ENCODE measurements at places on chromosomes 1 and 21. TPM values are rescaled to one million over a fixed set of nuclear protein-coding genes. Genes with fewer than 3 reads are reported as not detected.

Gene GNAT2
- not detected for total RNA-seq

Gene AUNIP
- 5.9 TPM for total RNA-seq

Gene LCE2A
- total RNA-seq = not detected

Gene CADM3
- 7.1 TPM for total RNA-seq

Gene TMCC2
- total RNA-seq = 5.0 TPM

Gene CD84
- not detected for total RNA-seq

Gene GUCA2A
- total RNA-seq = not detected

Gene OR2T35
- total RNA-seq = not detected

Gene SH2D1B
- not detected for total RNA-seq

DNA sequence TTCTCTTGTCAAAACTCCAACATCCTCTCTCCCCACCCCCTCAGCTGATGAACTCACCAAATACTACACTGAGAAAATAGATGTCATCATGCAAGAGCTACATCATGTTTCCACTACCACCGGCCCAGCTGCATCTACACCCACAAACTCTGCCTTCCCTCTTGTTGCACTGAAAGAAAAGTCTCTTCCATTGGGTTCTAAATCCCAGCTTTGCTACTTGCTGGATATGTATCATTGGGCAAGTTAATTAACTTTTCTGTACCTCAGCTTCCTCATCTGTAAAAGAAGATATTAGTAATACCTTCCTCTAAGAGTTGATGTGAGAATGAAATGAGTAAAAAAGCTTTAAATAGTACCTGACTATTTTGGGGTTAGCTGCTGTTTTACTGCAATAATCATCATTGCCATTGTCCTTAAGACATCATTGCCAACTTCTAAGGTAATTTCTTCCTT is 108.6 kb downstream of the OLFML2B start:
- no peaks in the 10 kb centered on the region for H3K36me3 ChIP-seq
- H3K27ac ChIP-seq = no peak overlapping the region
- H3K4me1 ChIP-seq = no peaks in the 10 kb centered on the region

- no peaks in the 10 kb centered on the region for H3K4me1 ChIP-seq
- H3K27me3 ChIP-seq = no peaks in the 10 kb centered on the region
- H3K4me3 ChIP-seq = no peak overlapping the region
- H3K36me3 ChIP-seq = peaks cover 5% of the 10 kb centered on the region
These were observed 184.6 kb downstream of the SDCCAG8 start for GRCh38 chr1:243440406-243440805.

GRCh38 chr1:160078512-160079195 is 2.7 kb upstream of the KCNJ9 start:
- no peak overlapping the region for H3K27ac ChIP-seq
- H3K27me3 ChIP-seq = peaks cover 77% of the 10 kb centered on the region
- H3K36me3 ChIP-seq = no peaks in the 10 kb centered on the region
- no peak for DNase-seq
- no peak overlapping the region for H3K4me3 ChIP-seq

DNA sequence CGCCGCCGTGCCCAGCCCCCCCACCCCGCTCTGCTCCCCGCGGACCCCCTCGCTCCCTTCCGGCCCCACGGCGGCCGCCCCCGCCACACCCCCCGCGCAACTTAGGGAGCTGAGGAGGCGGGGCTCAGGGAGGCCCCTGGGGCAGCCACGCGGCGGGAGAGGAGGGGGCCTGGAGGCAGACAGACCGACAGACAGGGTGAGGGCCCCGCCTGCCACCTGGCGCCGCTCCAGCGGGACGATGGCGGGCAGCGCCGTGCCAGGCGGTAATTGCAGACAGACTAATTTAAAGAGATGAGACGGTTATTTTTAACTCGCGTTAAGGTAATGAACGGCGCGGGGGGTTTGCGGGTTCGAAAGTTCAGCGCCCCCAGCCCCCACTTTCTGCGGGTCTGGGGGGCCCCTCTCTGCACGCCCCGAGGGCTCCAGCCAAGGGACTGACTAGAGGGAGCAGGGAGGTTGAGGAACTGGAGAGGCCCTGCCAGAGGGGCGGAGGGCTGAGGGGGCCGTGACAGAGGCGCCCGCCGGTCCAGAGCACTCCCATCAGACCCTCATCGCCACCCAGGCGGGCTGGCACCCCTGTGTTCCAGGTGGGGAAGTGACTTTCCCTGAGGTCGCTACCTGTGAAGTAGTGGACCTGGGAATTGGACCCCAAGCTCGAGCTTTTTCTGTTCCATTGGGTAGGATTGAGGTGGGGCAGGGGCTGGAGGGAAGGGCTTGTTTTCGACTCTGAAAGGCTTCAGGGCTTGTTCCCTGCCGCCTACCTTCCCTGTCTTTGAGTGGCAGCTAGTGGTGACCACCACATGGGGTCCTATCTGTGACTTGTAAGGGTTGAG is 5.4 kb downstream of the FOXO6 start:
- no peak overlapping the region for H3K27ac ChIP-seq
- peaks cover 17% of the 10 kb centered on the region for H3K4me1 ChIP-seq
- peak overlapping the region; percentile 44 for H3K4me3 ChIP-seq

DNA sequence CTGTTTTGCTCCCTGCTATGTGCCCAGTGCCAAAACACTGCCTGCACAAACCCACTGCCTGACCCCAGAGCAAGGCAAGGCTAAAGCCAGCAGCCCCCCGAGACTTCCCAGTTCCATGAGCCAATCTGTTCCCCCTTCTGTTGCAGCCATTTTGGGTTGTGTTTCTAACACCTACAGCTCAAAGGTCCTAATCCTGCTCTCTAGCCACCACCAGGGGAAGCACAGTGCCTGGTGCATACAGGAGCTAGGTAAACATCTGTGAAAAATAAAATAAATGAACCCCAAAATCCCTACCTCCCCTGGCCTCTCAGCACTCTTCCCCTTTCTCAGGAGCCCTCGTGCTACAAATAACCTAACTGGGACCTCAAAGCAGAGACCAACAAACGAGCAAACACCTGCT is 190.2 kb downstream of the MATN1 start:
- no peaks in the 10 kb centered on the region for H3K27me3 ChIP-seq
- no peaks in the 10 kb centered on the region for H3K4me1 ChIP-seq
- no peak overlapping the region for H3K27ac ChIP-seq
- H3K4me3 ChIP-seq = no peak overlapping the region
- DNase-seq = no peak

- DNase-seq = no peak
- no peak overlapping the region for H3K4me3 ChIP-seq
- no peaks in the 10 kb centered on the region for H3K27me3 ChIP-seq
- no peaks in the 10 kb centered on the region for H3K4me1 ChIP-seq
- H3K27ac ChIP-seq = no peak overlapping the region
- H3K36me3 ChIP-seq = no peaks in the 10 kb centered on the region
These were observed 9.5 kb downstream of the GPSM2 start for GRCh38 chr1:108886292-108886691.

DNA sequence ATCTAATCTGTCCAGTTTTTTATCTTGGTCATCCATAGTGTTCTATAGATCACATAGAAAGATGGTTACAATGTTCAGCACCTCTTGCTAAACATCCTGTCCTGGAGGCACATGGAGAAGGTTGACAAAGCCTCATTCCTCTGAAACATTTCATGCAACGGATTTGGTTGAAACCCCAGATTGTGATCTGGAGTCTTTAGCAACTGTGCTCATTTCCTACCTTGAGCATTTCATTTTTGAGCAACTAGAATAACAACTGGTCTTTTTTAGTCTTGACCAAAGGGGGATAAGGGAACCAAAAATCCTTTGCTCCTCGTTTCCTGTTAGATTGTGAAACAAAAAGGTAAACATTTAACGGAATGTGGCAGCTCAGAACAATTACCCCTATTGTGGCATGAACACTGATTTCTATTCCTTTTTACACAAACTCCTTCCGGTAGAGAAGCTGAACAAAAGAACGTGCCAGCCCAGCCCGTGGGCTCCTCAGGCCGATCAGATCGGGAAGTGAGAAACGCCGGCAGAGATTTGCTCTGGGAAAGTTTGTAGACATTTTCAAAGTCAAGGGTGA is 94.7 kb upstream of the ERRFI1 start:
- H3K27ac ChIP-seq = peak overlapping the region; percentile 98
- H3K4me3 ChIP-seq = no peak overlapping the region
- H3K4me1 ChIP-seq = peaks cover 43% of the 10 kb centered on the region
- H3K36me3 ChIP-seq = peaks cover 10% of the 10 kb centered on the region
- no peaks in the 10 kb centered on the region for H3K27me3 ChIP-seq

DNA sequence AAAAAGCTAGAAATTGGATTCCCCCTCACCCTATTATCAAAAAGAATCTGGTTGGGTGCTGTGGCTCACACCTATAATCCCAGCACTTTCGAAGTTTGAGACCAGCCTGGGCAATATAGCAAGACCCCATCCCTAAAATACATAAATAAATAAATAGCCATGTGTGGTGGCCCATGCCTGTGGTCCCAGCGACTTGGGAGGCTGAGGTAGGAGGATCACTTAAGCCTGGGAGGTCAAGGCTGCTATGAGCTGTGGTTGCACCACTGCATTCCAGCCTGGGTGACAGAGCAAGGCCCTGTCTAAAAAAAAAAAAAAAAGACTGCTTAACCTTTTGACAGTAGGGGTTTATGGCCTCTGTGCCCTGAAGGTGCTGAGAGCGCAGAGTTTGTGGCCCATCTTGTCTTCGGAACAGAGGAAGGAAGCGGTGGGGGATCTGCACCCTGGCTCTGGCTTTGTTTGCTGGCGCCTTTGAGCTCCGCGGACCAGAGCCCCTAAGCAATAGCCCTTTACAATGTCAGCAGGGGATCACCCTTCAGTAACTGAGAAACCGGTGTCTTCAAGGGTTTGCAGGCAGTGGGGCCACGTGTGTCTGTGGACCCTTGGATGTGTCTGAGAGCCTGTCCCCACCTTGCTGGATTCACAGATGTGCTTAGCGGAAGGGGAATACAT is 22.1 kb downstream of the SLC2A7 start:
- H3K27ac ChIP-seq = no peak overlapping the region
- H3K36me3 ChIP-seq = no peaks in the 10 kb centered on the region
- H3K4me1 ChIP-seq = peaks cover 20% of the 10 kb centered on the region
- peaks cover 10% of the 10 kb centered on the region for H3K27me3 ChIP-seq
- no peak for DNase-seq

- H3K36me3 ChIP-seq = peaks cover 3% of the 10 kb centered on the region
- peaks cover 40% of the 10 kb centered on the region for H3K4me1 ChIP-seq
- H3K27me3 ChIP-seq = no peaks in the 10 kb centered on the region
These were observed 139.7 kb downstream of the RERE start for GRCh38 chr1:8677782-8678181.

- H3K36me3 ChIP-seq = no peaks in the 10 kb centered on the region
- no peaks in the 10 kb centered on the region for H3K27me3 ChIP-seq
- H3K27ac ChIP-seq = no peak overlapping the region
- H3K4me1 ChIP-seq = no peaks in the 10 kb centered on the region
- DNase-seq = no peak
These were observed 297.1 kb downstream of the NCAM2 start for GRCh38 chr21:21295303-21295702.

DNA sequence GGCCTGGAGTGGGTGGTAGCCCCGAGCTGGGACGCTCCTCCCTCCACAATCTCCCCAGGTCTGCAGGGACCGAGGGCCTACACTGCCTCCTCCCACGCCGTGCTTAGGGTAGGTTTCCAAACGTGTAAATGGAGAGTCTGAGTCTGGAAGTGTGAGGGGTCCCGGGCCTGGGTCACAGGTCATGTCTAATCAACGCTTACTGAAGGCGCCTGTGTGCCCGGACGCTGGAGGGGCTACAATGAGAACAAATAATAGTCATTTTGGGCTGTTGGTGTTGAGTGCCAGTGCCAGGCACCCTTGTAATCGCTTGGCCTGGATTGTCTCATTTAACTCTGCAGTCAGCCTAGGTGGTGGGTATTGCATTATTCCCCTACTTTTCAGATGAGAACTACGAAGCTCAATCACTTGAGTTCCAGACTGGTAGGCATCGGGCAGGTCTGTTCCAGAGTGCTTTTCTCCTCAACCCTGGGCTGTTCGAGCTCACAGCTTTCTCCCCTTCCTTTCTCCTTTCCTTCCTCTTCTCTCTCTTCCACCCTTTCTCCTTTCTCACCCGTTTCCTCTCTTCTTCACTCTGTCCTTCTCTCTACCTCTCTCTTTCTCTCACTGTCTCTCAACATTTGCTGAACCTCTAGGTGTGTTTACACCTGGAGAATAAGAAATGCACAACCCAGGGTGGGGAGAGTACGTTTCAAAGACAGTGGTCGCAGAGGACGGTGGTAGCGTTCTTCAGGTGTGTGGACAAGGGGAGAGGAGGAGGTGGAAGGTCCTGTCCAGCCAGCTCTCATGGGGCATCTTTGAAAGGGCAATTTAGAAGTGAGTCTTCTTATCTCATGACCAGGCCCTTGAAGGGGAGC is 883 bp downstream of the SLC66A1 start:
- H3K27me3 ChIP-seq = no peaks in the 10 kb centered on the region
- peak overlapping the region; percentile 83 for H3K4me3 ChIP-seq
- DNase-seq = no peak
- H3K27ac ChIP-seq = peak overlapping the region; percentile 89
- H3K36me3 ChIP-seq = peaks cover 4% of the 10 kb centered on the region
- peaks cover 15% of the 10 kb centered on the region for H3K4me1 ChIP-seq

DNA sequence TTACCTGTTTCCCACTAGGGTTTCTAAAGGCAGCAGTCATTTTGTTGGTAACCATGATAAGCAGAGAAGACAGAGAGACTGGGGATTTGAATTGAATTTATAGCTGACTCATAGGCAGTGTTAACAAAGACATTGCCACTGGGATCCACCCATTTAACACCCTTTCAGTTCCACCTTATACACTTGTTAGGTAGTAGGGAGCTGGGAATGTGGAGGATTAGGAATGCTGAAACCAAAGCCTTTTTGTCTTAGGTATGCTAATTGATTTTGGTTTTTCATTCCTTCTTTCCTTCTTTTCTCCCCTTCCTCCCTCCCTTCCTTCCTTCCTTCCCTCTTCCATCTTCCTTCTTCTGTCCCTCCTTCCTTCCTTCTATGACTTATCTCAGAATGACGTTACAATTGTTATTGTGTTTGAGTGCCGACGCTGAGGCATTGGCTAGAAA is 7.5 kb upstream of the EVI5 start:
- no peaks in the 10 kb centered on the region for H3K4me1 ChIP-seq
- H3K4me3 ChIP-seq = no peak overlapping the region
- no peaks in the 10 kb centered on the region for H3K27me3 ChIP-seq
- H3K36me3 ChIP-seq = no peaks in the 10 kb centered on the region
- no peak for DNase-seq
- no peak overlapping the region for H3K27ac ChIP-seq
